ENCODE measurements at places on chromosomes 1 and 21.

DNA sequence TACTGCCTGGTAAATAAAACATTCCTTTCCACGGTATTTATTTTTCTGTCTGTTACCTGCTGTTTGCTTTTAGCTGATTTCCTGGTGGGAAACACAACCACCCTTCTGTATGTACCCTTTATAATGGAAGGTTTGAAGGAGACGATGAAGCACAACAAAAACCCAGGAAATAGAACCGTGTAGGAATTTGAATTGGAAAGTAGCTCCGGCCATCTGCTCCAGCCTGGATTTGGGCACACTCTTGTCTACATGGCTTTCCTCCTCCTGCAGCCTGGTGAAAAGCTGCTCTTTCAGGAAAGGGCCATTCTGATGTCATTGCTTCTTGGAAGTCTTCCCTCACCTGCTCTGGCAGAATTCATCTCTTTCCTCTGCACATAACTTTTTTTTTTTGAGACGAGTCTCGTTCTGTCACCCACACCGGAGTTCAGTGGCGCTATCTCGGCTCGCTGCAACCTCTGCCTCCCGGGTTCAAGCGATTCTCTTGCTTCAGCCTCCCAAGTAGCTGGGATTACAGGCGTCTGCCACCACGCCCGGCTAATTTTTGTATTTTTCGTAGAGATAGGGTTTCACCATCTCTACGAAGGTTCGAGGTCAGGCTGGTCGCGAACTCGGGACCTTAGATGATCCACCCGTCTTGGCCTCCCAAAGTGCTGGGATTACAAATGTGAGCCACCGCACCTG lies 2.7 kb downstream of the AK4 start:
- DNase-seq, result no peak

DNA sequence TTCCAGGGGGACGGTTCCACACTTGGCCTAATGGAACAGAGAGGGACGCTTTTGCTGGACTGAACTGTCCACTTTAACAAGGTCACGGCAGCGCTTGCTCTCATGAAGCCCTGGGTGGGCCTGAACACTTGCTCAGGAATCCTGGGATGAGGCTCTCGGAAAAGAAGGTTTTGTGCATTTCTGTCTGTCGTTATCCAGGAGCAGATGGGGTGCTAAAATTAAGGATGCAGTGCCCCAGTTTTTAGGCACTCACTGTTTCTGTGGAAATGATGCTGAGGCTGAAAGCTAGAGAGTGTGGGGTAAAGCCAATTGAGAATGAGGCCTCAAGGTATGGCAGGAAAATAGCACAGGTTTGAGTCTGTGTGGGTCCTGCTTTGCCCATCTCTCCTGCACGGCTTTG lies 111.0 kb downstream of the DAB1 start:
- DNase-seq, result no peak

DNA sequence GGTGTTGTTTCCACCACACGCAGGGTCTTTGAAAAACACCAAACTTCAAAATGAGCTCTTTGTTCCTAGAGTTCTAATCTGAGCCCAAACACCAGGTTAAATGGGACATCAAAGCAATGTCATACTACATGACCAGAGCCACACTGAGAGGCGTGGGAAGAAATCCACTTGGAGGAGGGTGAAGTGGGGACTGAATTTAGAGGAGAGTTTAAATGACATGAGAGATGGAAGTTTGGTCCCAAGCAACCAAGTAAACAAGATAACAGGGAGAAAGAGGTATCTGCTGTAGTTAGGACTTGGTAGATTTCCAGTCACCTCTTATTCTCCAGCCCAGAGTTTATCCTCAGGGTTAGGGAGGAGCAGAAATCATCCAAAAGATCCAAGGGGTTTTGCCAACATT lies 290.9 kb upstream of the FAM78B start:
- DNase-seq, result no peak

- DNase-seq, result no peak
Observed at GRCh38 chr1:153803470-153804056, 28.4 kb downstream of the SLC27A3 start.

GRCh38 chr1:168485048-168485447 lies 58.7 kb downstream of the XCL2 start:
- no peak for DNase-seq

DNA sequence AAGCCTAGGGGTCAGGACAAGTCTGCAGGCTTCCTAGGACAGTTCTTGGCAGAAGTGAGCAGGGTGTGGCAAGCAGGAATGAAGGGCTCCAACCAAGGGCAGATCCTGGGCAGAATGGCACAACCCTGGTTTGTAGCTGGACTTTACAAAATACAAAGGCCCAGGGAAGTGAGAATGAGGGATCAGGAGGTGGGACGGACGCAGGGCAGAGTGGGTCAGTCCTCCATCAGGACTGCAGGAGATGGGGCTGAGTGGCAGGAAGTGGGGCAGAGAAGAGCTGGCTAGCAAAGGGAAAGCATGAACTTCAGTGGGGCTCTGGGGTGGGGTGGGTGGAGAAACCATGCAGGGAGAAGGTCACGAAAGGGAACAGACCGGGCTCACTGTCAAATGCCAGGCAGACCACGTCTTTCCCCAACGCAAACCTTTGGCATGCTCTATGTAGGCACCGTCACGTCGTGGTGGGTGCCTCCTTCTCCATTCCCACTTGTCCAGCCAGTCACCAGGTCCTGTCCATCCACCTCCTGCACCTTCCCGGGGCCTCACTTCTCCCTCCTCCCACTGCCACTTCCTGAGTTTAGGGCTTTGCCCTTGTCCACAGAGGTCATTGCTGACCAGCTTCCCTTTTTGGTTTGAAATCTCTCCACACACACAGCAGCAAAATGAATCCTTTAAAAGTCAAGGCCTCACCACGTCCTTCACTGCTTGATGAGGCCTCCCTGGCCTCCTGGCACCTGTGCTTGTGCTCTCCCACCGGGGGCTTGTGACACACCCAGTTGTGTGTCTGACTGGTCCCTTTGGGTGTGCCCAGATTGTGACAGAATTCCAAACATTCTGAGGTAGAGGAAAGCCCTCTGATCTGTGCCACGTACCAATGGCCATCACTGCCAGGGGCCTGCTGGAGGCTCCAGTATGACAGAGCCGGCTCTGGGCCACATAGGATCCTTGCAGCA lies 8.7 kb upstream of the CLDN19 start:
- no peak for DNase-seq

DNA sequence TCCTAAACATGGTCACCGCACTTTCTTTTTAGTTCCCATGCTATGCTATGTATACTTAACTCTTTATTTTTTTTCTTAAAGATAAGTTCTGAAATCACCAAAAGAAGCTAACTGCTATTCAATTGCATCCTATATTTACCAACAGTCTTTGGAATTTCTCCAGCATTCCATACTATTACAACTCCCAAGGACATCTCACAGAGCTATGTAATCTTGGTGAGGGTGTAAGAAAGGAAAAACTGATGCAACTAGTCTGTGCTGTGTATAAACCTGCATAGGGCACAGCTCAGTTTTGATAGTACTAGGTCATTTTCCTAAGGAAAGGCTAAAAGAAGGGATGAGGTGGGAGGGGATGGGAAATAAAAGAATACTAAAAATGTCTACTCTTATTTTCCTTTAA lies 78.0 kb downstream of the PTPN14 start:
- DNase-seq, result no peak

GRCh38 chr1:235689356-235689755 lies 39.8 kb upstream of the GNG4 start:
- no peak for DNase-seq

GRCh38 chr1:35379317-35380000 lies 111.0 kb downstream of the ZMYM4 start:
- no peak for DNase-seq

DNA sequence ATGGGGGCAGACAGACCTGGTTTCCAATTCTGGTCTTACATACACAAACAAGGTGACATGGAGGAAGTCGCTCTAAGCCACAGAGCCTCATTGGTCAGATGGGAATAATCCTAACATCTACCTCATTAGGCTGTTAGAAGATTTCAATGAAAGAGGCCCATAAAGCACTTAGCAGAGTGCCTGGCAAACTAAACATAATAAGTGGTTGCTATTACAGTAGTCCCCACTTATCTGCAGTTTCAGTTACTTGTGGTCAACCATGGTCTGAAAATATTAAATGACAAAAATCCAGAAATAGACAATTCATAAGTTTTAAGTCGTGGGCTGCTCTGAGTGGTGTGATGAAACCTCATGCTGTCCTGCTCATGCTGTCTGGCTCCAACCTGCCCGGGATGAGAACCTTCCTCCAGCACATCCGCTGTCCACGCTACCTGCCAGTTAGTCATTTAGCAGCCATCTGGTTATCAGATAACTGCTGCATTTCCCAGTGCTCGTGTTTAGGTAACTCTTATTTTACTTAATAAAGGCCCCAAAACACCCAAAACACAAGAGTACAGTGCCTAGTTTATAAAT lies 112.3 kb downstream of the DDX20 start:
- no peak for DNase-seq

DNA sequence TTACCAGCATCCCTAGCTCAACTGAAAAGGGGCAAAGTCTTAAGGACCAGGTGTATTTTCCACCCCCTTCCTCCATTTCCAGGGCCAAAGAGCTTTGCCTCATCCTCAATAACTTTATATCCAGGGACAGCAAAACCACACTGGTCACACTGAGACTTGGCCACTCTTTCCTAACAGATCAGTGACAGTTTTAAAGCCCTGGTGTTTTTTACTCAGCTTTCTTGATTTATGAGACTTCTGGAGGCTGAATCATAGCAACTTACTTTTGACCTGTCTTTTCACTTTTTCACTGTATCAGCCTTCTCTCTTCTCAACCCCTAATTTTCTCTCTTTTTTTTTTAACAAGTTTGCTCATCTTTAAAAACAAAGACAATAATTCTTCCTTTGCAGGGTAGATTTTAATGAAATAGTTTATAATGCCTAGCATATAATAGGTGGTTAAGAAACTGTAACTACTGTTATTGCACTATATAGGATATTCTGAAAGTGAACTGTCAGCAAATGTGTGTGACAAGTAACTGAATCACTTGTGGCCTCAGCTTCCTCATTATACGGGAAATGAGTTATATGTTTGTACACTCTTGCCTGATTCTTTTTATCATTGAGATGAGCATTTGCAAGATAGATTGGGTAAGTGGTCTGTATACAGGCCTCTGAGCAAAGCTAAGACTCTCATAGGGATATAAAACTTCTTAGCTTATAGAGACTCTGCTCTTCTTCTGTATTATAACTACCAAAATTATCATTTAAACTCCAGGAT lies 19.7 kb upstream of the DYNLT5 start:
- no peak for DNase-seq

DNA sequence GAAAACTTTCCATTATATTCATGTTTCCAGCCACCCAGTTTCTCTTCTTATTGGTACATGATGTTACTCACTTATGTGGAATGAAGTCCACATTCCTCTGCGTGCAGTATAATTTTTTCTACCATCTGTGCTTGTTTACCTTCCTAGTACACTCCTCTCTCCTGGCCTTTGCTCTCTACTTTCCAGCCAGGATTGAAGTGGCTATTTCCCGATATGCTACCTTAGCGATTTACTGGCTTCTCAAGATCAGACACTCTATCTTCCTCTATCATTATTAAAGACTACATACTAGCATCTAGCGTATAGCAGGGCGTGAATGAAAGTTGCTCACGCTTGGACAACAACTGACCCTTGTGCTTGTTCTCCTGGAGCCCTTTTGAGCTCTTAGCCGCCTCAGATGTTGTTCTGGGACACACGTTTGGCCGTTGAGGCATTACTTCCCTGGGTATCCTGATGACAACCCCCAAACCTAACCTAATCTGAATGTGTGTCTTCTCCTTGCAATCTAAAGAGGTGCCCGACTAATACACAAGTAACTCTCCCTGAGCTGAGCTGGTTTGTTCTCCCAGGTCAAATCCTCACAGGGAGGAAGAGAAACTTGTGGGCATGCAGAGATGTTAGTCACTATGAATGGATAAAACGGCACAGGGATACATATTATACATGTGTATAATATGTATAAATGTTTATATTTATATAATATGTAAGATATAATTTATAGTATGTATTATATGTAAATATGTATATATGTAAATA lies 13.4 kb upstream of the MTARC2 start:
- no peak for DNase-seq

GRCh38 chr1:85406887-85407533 lies 57.9 kb downstream of the DDAH1 start:
- DNase-seq, result no peak

DNA sequence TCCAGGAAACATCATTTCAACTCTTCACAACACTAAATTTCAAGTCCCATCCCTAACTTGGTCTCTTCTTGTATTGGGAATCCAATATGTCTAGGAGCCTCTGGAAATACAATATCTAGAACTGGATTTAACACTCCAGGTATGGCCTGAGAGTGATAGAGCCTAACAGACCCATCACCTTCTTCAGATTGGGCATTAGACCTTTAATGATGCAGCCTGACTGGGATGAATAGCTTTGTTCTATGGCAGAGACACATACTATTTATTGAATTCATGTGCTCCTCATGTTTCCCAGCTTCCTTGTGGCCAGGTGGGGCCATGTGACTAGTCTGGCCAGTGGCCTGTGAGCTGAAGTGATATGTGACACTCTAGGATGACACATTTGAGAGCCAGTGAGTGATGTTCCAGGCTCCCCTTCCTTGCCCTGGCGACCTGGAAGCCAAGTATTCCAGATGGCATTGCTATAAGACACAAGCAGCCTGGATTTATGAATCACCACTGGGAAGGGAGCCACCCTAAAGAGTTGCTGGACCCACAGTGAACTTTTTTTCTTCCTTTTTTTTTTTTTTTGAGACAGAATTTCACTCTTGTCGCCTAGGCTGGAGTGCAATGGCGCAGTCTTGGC lies 31.0 kb upstream of the POU3F1 start:
- no peak for DNase-seq

DNA sequence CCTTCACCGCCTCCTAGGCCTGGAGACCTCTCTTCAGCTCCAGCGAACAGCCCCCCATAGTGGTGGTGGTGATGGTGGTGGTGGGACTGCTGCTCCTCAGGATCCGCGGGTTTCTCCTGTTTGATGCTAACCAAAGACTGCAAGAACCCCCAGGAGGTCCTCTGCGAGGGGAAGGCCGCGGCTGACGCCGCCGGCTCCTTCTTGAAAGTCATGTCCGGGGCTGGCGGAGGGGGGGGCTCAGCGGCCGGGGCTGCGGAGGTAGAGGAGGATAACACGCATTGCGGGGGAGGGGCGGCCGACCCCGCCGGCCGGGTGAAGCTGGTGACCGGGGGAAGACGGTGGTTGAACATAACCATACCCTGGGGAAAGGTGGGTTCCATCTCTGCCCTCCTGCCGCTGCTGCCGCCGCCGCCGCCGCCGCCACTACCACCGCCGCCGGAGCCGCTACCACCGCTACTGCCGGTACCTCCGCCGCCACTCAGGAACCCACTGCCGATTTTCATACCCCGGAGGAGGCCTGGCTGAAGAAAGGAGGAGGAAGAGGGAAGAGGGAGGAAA lies 554 bp downstream of the ZNF281 start:
- no peak for DNase-seq

- no peak for DNase-seq
Observed at GRCh38 chr1:6302568-6302967, 41.7 kb upstream of the GPR153 start.

Data from NCI-H524 treated with DMSO at 0.1 percent for 48 hours (cell line).